IMR-90 (cell line): ENCODE measurements at places on chromosomes 1 and 21.

DNA sequence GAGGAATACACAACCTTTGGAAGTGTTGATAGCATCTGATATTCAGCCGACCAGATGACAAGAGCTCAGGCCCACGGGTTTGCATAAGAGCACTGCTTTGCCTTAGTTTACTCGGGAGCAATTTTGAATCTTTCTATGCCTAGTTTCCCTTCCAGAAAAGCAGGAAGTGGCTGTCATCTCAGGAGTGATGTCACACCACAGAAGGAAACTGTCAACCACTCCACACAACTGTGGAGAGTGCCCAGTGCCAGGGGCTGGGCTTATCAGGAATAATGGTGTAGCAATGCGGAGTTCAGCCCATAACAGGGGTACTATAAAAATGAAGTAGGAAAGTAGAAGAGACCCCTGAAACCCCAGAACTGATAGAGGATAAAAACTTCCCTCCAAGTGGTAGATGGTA, 28.4 kb downstream of the NTPCR start:
- no peak for DNase-seq

GRCh38 chr1:210292231-210292871, 36.4 kb upstream of the HHAT start:
- DNase-seq: no peak

- no peak for DNase-seq
Measured at GRCh38 chr1:230212405-230212936, 145.4 kb downstream of the GALNT2 start.

GRCh38 chr1:18422076-18422777, 58.5 kb upstream of the KLHDC7A start:
- DNase-seq: no peak

- DNase-seq: no peak
Measured at GRCh38 chr1:32618673-32619221, 31.6 kb downstream of the ZBTB8OS start.

GRCh38 chr21:43767984-43768867, 7.9 kb downstream of the CSTB start:
- peak; percentile 75 for DNase-seq

- peak; percentile 34 for DNase-seq
Measured at GRCh38 chr1:2468041-2468472, 8.0 kb upstream of the PLCH2 start.

DNA sequence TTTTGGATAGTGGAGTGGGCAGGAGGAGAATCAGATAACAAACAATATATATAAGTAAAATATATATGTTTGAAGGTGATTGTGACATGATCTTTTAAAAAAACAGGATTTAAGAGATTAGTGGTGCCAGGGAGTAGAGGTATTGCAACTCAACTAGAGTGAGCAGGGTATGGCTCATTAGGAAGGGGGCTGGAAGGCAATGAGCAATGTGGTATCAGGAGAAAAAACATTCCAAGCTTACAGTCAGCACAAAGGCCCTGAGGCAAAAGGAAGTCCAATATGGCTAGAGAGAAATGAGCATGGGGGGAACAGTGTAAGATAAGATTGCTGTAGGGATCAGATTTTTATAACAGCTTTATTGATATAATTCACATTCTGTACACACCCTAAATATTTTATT, 5.3 kb upstream of the GADD45A start:
- DNase-seq: peak; percentile 48

DNA sequence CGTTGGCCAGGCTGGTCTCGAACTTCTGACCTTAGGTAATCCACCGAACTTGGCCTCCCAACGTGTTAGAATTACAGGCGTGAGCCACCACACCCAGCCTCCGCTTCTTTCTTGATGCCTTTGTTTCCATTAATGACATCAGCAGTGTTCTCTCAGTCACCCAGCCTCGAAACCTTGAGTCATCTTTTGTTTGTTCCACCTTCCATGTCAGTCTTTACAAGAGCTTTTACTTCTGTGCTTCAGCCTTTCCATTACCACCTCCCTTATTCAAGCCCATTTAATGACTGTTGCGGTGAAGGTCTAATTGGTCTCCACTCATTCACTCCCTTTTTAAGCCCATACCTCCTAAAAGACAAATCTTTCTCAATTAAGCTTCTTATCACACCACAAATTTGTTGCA, 146.6 kb upstream of the ADGRL2 start:
- DNase-seq: no peak

DNA sequence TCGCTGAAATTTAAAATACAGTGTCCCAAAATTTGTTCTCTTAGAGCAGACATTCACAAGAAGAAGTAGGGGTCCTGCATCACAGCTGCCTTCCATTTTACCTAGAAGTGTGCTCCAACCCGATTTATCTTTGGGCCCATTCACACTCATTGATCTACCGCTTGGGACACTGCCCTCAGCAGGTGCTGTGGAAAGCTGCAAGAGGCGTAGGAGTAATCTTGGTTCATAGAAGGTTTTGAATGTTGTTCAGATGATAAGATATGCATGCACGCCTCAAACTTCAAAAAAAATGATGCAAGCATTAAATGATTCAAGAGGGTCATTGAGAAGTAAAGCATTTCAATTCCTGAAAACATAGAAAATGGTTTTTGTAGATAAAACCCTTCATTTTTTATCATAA, 18.6 kb upstream of the C1orf105 start:
- DNase-seq: no peak

- DNase-seq: no peak
Measured at GRCh38 chr1:241308471-241308870, 48.5 kb downstream of the RGS7 start.
